ENCODE measurements at places on chromosomes 7 and 10.

DNA sequence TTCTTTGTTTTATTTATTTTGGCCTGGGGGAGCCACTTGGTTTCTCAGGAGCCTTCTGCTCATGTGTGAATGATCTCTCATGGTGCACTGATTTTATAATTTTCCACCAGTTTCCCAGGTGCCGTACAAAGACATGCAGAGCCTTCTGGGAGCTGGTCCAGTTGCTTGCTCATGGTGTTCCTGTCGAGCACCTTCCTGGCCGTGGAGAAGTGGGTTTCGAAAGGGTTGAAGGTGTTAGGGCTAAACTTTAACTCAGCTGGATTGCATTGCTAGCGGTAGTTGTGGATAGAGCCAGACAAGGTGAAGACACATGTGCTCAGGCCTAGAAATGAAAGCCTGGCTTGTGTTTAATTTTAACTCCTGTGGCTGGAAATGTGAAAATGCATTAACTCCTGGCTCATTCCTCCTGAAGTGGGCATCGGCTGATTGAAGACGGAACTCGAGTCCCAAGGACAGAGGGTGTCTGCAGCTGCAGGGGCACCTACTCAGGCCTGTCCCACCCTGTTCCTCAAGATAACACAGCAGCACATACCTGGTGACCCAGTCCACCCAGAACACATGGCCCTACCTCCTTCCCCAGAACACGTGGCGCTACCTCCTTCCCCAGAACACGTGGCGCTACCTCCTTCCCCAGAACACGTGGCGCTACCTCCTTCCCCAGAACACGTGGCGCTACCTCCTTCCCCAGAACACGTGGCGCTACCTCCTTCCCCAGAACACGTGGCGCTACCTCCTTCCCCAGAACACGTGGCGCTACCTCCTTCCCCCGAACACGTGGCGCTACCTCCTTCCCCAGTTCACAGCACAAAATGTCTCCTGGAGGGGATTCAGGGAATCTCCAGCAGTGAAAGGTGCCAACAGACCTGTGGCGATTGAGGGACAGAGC is 133.2 kb downstream of the WDR37 start:
- DNase-seq = no peak

GRCh38 chr7:96287132-96287531 is 34.8 kb downstream of the SLC25A13 start:
- no peak for DNase-seq

GRCh38 chr10:74637685-74638084 is 188.7 kb upstream of the KAT6B start:
- DNase-seq = no peak

GRCh38 chr10:72009051-72009424 is 44.8 kb downstream of the CHST3 start:
- DNase-seq = no peak

- DNase-seq = no peak
These were observed 126.2 kb downstream of the DLG5 start for GRCh38 chr10:77800320-77800719.

GRCh38 chr10:49243139-49243538 is 54.9 kb upstream of the TMEM273 start:
- no peak for DNase-seq

Data from brain pericyte (primary cell).